ENCODE measurements at places on chromosomes 5 and 9. TPM values are rescaled to one million over a fixed set of nuclear protein-coding genes. Genes with fewer than 3 reads are reported as not detected.
A peak's percentile ranks its signal among the peaks of the same experiment; 100 is the strongest.

The AK8 gene
- total RNA-seq = not detected

The HTR1A gene
- total RNA-seq = not detected

The PSD2 gene
- not detected for total RNA-seq

The ZSWIM6 gene
- total RNA-seq = 31.1 TPM

DNA sequence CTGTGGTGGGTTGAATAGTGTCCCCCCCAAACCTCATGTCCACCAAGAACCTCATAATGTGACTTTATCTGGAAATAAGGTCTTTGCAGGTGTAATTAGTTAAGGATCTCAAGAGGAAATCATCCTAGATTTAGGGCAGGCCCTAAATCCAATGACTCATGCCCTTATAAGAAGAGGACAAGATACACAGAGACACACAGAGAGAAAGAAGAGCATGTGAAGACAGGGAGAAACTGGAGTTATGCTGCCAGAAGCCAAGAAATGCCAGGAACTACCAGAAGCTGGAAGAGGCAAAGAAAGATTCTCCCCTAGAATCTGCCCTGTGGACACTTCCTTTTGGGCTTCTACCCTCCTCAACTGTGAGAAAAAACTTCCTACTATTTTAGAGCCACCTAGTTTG lies 8.8 kb downstream of the FAM13B start:
- DNase-seq = no peak

- no peak for DNase-seq
Observed at GRCh38 chr9:109014608-109015280, 1.4 kb upstream of the CTNNAL1 start.

DNA sequence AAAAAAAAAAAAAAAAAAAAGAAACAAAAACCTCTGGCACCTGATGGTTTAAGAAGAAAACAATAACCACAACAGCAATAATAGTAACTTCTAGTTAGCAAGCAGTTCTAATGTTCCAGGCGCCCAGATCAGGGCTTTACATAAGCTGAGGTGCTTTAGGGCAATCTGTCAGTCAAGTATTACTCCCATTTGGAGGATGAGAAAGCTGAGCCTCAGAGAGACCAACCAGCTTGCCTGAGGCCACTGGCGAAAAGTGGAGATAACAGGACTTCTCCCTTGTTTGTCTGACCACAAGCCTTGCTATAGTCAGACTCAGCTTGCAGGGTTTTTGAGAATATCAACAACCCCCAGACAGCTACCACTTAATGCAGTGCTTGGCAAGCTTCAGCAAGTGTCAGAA lies 83.5 kb upstream of the BOD1 start:
- DNase-seq = no peak

GRCh38 chr9:121289026-121289771 lies 21.2 kb downstream of the GSN start:
- DNase-seq = peak; percentile 45

DNA sequence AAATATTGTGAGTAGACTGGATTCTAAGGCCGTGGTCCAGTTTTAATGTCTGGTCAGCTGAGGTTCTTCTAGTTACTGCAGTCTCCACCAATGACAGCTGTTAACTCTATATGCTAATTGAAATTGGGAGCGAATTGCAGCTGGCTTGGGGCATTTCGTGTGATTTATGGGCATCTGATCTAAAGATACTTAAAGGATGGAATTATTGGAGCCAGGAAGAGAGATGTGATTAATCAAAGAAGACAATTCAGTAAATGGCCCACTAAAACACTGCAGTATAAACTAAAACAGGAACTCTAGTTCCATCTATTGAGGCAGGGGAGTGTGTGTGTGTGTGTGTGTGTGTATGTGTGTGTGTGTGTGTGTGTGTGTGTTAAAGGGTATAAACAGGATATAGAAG lies 157.5 kb upstream of the IQGAP2 start:
- DNase-seq = no peak

GRCh38 chr5:72624641-72625236 lies 117.5 kb upstream of the ZNF366 start:
- DNase-seq = no peak

DNA sequence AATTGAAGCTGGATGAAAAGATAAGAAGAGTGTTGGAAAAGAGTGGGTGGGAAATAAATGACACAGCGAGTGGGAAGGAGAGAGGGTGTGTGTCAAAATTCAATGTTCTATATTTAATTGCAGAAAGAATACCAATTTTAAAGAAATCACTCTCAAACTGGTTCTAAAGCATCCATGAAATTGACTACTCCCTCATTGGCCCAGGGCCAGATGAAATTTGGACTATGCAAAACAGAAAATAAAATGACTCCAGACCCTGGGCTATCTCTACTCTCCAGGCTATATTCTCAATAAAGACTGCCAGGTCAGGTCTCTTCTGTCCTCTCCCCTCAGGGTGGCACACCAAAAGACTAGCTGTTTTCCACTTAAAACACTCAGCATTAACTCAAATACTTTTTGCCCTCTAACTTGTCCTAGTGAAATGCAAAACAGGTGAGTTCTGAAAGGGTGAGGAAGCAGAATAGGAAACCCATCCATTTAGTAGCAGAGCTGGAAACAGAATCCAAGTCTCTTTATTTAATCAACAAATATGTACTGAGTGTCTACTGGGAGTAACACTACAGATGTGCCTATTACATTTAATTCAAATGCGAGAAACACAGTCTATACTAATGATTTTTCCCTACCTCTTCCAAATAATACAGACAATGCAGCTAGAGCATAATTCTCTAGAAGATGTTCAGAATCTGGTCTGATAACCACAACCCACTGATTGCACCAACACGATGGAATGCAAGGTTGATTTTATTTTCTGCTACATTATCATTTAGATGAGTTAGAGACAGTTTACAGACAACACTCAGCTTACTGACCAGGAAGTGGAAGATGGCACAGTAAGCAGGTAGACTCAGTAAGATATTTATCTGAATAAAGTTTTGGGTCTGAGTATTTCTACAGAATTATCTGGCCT lies 42.1 kb downstream of the EFCAB9 start:
- DNase-seq = no peak

GRCh38 chr9:136140966-136141365 lies 22.3 kb upstream of the TMEM250 start:
- no peak for DNase-seq

Data from omental fat pad (tissue), 4 donors.